ENCODE measurements at places on chromosomes 3 and 15.

- no peak overlapping the region for H3K27ac ChIP-seq
- H3K36me3 ChIP-seq: no peaks in the 10 kb centered on the region
- H3K4me1 ChIP-seq: no peaks in the 10 kb centered on the region
Observed at GRCh38 chr3:81545572-81545971, 215.9 kb downstream of the GBE1 start.

GRCh38 chr3:196624067-196624790 is 15.3 kb upstream of the NRROS start:
- no peak overlapping the region for H3K4me3 ChIP-seq
- DNase-seq: no peak
- H3K4me1 ChIP-seq: no peaks in the 10 kb centered on the region
- H3K27me3 ChIP-seq: peaks cover 5% of the 10 kb centered on the region
- H3K27ac ChIP-seq: no peak overlapping the region

DNA sequence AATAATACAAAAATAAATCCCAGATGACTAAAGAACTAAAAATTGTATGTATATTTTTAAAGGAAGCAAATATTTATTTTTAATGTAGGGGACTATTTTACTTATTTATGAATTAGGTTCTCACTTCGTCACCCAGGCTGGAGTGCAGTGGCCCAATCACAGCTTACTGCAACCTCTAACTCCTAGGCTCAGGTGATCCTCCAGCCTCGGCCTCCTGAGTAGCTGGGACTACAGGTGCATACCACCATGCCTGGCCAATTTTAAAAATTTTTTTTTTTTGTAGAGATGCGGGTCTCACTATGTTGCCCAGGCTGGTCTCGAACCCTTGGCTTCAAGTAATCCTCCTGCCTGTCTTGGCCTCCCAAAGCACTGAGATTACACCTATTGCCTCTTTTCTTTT is 42.6 kb downstream of the CMTM7 start:
- no peak overlapping the region for H3K27ac ChIP-seq
- DNase-seq: no peak
- no peaks in the 10 kb centered on the region for H3K27me3 ChIP-seq
- no peaks in the 10 kb centered on the region for H3K4me1 ChIP-seq
- H3K4me3 ChIP-seq: no peak overlapping the region

DNA sequence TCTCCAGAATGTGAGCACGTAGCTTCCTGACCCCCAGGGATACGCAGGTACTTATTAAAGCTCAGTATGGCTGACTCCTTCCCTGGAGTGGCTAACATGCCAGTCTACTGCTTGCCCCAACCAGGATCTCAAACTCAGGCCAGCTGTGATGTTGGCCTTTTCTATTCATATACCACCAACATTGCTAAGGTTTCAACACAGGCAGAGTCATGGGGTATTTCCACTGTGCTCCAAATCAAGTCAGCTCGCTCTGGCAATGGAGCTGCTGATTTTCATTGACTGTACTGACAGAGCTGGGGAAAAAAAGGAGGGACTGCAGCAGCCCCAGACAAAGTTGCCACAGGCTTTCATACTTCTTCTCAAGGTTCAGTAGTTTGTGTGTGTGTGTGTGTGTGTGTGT is 87.0 kb downstream of the CFAP20DC start:
- H3K36me3 ChIP-seq: no peaks in the 10 kb centered on the region
- H3K4me3 ChIP-seq: no peak overlapping the region
- H3K4me1 ChIP-seq: peaks cover 8% of the 10 kb centered on the region
- H3K27ac ChIP-seq: no peak overlapping the region
- H3K27me3 ChIP-seq: no peaks in the 10 kb centered on the region

- H3K27me3 ChIP-seq: no peaks in the 10 kb centered on the region
- H3K4me3 ChIP-seq: no peak overlapping the region
- no peak overlapping the region for H3K27ac ChIP-seq
- no peaks in the 10 kb centered on the region for H3K4me1 ChIP-seq
- no peak for DNase-seq
Observed at GRCh38 chr15:93139436-93139835, 50.4 kb upstream of the RGMA start.

All from astrocyte (in vitro differentiated cells and primary cell).